ENCODE measurements at places on chromosomes 3 and 15.

- DNase-seq: no peak
Observed at GRCh38 chr3:185760550-185760949, 64.3 kb downstream of the IGF2BP2 start.

DNA sequence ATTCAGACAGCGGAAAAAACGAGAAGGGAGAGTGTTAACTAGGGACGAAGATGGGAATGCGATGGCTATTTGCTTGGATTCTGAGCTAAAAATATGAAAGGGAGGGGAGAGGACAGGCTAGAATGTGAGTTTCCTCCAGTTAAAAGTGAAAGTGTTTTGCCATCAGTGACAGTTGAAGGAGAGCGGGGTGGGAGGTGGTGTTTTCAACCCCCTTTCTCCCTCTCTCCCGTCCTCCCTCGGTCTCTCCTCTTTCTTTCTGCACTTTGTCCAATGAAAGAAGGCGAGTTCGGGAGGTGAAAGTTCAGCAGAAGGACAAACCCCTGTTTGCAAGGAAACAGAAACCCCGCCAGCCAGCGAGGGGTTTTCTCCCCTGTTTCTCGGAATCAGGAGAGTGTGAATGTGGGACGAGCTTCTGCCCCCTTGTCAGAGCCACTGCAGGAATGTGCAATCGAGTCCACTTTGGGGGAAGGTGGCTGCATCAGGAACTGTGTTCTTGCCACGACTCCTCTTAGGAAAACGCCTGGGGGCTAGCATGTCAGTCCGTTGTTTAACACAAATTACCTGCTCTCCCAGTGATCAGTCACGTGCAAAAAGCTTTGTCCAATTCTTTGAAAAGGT lies 975 bp upstream of the FOXP1 start:
- peak; percentile 64 for DNase-seq

DNA sequence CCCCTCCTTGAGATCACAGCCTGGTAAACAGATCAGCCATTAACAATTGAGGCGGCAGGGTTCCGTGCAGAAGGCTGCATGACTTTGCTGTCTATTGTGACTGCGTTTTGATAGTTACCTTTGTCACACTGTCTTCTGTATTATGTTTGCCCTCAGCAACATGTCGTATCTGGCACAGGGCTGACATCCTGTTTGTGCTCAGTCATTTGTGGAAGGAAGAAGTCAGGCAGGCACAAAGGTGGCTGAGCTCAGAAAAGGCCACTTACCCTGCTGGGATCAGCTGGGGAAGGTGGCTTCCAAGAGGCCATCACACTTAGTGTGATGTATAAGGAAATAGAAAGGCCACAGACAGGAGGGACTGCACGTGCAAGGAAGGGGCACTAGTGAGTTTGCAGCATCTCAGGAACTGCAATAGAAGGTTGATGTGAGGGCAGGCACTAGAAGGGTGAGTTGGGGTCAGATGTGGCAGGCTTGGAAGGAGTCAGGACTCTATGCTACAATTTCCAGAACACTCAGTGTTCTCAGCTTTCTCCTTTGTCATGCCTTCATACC lies 13.4 kb downstream of the PML start:
- DNase-seq: no peak

DNA sequence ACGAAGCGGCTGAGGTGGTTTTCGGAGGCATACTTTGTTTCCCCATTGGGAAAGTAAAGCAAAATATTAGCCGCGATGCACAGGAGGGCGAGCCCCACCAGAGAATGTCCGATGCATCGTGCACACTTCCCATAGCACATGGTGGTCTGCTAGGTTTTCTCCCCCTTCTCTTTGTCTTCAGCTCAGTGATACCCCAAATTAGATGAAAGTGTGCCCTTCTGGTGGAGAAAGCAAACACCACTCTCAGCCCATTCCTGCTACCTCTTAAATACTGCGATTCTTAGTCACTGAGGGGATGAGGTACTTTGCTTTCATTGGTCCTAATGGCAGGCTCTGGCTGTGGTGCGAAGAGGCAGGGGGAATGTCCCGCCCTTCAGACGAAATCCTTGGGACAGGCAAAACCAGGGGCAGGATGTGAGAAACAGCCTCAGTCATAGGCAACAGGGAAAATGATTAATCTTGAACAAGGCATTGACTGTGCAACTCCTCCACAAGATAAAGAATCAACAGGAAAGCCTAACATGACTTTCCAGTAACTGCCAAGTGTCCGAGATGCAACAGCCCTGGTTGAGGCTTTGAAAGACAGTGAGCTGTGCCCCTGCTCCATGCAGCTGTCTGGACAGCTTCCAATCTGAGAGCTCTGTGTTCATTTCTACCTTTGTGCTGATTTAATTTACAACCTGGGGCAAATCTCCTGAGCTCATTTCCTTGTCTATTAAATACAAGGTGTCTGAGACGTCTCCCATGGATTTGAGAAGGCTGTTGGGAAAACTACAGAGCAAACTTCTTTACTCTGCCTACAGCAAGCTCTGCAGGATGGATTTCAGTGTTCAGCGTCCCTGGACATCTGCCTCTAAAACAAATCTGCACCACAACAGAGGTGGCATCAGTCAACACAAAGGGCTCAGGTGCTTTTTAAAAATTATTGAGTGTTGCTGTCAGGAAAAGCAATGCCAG lies at the start of gene TM4SF1:
TM4SF1 (minus strand) TSS at position 242 of the 957 bp plus-strand sequence; CDS start at position 140, 102 bp downstream.
- DNase-seq: no peak

DNA sequence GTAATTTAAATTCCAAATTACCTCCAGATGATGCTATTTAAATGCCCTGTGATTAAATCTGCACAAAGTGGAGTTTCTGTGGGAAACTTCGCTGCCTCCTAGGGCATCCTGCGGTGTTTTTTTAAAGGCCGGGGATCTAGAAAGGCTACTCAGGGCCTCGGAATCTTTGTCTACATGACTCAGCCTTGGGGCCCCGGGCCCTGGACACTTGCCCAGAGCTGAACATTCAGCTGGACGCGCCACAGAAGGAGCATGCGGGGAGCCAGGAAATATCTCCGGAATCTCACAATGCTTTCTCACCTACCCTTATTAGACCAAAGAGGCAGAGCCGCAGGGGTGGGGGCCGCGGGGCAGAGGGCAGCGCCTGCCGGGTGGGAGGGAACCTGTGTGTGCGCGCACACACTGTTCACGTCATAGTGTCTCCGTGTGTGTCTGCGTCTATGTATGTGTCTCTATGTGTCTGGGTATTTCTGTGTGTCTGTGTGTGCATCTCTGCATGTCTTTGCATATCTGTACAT lies 145.5 kb upstream of the TPM1 start:
- DNase-seq: no peak

DNA sequence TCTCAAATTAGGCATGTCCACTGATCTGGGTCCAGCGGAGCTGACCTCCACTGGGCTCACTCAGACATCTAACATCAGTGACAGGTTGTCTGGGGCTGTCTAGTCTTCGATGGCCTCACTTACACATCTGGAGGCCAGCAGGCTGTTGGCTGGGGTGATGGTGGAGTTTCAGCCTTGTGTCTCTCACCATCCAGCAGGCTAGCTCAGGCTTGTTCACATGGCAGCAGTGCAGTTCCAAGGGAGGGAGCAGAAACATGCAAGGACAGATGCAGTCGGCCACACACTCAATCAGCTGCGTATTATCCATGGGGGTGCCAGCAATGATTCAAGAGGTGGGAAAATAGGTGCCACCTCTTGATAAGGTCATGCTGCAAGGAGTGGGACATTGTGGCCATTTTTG lies 292.5 kb downstream of the SHQ1 start:
- DNase-seq: no peak

- DNase-seq: no peak
Observed at GRCh38 chr3:55487381-55488241, 505 bp upstream of the WNT5A start.

DNA sequence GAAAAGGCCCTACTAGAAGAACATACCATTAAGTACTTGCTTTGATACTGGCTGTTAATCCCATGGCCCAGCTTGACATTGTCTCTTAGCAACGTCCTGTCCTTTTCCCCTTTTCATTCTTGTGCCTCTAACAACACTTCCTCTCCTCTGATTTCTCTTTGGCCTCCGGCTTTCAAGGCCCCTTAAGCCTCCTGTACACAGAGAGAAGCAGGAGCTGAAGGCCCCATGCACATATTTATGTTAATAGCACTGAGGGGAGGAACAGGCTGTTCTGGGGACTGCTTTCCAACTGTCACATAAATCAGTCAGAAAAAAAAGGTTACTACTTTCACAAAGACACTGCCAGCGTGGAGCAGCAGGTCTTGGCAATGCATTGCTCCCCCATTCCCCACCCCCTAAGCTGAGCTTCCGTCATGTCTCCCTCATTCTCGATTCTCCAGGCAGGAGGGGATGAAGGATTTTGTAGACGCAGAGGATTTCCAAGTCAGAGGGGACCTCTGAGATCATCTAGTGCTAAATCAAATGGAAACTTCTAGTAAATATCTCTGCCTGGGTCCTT lies 257.4 kb upstream of the ADAMTS9 start:
- DNase-seq: no peak

GRCh38 chr3:66038726-66039589 lies at the start of gene MAGI1:
MAGI1 (minus strand) TSS chr3:66038918; CDS start chr3:66038308, 610 bp downstream.
- DNase-seq: peak; percentile 45

- no peak for DNase-seq
Observed at GRCh38 chr15:73330206-73331051, 38.3 kb downstream of the HCN4 start.

GRCh38 chr3:156665291-156665690 lies 9.1 kb upstream of the TIPARP start:
- no peak for DNase-seq

- no peak for DNase-seq
Observed at GRCh38 chr3:17336291-17336690, 406.1 kb downstream of the TBC1D5 start.

DNA sequence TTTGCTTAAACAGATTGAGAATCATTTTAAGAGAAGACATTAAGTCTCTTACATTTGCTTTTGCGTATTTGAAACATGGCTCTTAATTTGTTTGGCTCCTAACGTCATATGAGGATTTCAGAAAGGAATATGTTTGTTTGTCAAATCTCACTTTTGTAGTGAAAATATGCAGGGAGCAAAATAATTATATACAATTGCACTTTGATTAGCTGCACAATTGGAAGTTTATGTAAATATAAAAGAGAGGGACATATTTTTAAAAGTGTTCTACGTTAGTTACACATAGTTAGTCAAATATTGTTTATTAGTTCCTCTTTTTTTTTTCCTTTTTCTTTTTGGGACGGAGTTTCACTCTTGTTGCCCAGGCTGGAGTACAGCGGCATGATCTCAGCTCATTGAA lies 42.7 kb upstream of the GOLIM4 start:
- DNase-seq: no peak
